Pulmonary artery endothelial cell (primary cell): ENCODE measurements at places on chromosomes 1 and 21.
A peak's percentile ranks its signal among the peaks of the same experiment; 100 is the strongest.

DNA sequence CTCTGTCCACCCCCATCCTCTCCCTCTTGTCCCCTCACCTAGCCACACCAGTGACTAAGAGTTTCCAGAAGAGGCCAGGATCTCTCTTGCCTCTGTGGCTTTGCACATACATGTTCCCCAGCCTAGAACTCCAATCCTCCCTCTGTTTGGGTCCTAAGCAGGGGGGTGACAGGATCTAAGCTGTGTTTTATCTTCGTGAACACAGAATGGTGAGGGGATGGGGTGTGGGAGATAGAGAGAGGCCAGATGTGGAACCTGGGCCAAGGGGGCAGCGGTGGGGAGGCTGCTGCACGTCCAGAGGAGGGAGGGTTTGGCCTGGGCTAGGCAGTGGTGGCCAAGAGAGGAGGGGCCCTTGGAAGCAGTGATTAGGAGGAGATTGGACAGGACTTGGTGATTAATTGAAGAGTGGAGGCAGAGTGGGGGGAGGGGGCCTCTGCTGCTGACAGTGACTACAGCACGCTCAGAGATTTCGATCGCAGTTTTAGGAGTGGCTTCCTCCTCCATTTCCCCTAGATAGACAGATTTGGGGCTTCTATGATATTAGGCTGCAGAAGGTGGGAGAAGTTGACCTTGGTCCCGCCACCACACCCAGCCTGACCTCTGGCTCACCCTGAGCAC lies 17.1 kb upstream of the ADGRB2 start:
- DNase-seq, result no peak

DNA sequence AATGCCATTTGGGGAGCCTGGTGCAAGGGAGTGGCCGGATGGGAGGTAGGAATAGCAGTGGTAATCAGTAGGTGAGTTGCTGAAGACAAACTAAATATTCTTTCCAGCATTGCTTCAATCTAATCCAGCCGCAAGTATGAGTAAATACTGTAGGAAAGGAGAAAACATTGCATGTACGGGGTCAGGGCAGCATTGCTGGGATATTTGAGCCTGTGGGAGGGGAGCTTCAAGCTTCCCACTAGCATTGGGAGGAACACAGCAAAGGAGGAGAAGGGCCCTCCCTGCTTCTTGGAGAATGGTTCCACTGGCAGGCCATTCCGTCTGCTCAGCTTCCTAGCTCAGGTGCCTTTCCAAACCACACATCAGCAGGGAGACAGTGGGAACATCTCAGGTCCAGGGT lies 15.2 kb downstream of the CAPN2 start:
- no peak for DNase-seq

DNA sequence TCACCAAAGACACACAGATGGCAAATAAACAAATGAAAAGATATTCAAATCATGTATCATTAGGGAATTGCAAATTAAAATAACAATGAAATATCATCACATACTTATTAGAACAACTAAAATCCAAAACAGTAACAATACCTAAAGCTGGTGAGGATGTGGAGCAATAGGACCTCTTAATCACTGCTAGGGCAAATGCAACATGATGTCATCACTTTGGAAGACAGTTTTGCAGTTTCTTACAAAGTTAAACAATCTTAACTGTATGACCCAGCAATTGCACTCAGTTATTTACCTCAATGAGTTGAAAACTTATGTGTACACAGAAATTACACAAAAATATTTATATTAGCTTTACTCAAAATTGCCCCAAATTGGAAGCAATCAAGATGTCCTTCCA lies 47.3 kb downstream of the SELENOF start:
- no peak for DNase-seq

- no peak for DNase-seq
Observed at GRCh38 chr21:45636951-45637646, 6.4 kb upstream of the PCBP3 start.

GRCh38 chr1:196317535-196318522 lies 290.4 kb downstream of the KCNT2 start:
- no peak for DNase-seq

- DNase-seq, result no peak
Observed at GRCh38 chr1:193264313-193265065, 78.1 kb upstream of the B3GALT2 start.

DNA sequence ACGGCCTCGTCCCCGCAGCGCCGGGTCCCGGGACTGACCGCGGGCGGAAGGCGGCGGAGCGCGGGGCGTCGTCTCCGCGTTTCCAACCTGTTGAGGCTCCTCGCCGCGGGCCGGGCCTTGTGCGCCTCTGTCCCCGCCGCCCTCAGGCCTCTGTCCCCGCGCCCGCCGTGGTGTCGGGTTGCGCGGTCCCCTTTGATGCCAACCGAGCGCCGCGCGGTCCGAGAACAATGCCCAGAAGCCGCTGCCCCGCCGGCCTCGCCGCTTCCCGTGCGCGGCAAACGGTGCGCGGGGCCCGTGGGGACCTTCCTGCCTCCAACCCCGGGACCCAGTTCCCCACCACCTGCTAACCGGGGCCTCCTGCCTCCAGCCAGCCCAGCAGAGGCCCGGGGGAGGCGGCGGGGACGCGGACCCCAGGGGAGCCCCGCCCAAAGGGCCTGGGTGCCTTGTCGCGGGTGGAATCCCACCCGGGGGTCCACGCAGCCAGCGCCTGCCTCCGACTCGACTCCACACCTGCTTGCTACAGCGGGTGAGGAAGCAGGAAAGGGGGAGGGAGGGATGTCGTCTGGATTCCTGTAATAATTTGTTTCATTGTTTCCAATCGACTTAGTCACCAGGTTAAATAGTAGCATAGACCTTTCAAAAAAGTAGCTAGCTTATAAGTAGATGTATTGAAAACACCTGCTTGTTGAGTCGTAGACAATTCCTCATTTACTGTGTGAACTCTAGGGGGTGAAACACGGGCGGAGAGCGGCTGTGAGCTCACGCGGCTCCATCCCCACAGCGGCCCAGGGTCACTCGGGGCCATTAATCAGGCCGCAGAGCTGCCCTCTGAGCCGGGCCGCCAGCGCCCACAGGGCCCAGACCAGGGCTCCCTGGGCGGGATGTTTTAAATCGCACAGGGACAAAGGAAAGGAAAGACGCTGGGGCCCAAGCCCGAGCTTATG lies 1.1 kb downstream of the COL18A1 start:
- peak; percentile 24 for DNase-seq

DNA sequence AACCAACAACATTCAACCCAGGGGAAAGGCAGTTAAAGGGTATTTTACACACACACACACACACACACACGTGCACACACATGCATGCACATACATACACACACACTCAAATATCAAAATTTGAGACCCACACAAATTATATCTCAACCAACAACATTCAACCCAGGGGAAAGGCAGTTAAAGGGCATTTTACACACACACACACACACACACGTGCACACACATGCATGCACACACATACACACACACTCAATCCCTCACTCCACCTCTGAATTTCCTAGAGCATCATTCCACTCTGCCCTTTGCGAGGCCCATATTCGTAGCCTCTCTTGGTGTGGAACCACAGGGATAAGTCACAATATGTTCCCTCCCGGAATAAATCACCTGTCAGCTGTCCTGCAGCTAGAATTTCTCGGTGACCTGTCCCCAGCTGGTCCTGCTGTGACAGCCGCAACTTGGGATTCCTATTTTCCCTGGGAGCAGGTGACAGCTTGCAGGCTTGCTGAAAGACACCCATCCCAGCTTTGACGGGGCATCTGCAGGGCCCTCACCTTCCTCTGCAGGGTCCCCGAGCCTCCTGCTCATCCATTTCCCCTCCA lies 122.7 kb downstream of the PSMG1 start:
- DNase-seq, result no peak
